Chondrocyte (in vitro differentiated cells): ENCODE measurements at places on chromosomes 2 and 18.

- no peak overlapping the region for H3K27ac ChIP-seq
- DNase-seq = no peak
- no peak overlapping the region for H3K4me3 ChIP-seq
- no peaks in the 10 kb centered on the region for H3K36me3 ChIP-seq
- no peaks in the 10 kb centered on the region for H3K4me1 ChIP-seq
Measured at GRCh38 chr2:222039821-222040220, 259.0 kb downstream of the PAX3 start.

DNA sequence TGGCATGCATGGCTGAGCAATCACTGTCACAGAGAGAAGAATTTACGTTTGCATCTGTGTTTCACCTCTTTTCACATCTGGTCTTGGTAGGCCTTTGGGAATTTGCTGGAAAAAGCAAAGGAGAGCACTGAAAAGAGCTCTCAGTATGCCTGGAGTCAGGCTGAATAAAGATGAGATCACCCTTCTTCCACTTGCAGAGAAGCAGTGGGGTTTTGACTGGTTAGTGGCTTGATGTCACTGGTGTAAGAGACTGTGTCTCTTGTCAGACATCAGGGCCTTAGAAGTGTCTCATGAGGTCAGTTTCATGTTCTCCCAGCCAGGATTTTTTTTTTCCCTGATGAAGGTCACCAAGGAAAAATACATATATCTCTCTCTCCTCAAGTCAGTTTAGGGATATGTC, 353.8 kb downstream of the INSIG2 start:
- H3K4me1 ChIP-seq = peaks cover 3% of the 10 kb centered on the region
- H3K36me3 ChIP-seq = no peaks in the 10 kb centered on the region
- no peak for DNase-seq
- H3K4me3 ChIP-seq = no peak overlapping the region

- peaks cover 2% of the 10 kb centered on the region for H3K27me3 ChIP-seq
- no peaks in the 10 kb centered on the region for H3K36me3 ChIP-seq
- no peak overlapping the region for H3K4me3 ChIP-seq
- peaks cover 8% of the 10 kb centered on the region for H3K4me1 ChIP-seq
- no peak overlapping the region for H3K27ac ChIP-seq
- no peak for DNase-seq
Measured at GRCh38 chr2:47339745-47340541, 63.0 kb upstream of the MSH2 start.

- H3K27me3 ChIP-seq = peaks cover 32% of the 10 kb centered on the region
- H3K27ac ChIP-seq = no peak overlapping the region
- peak overlapping the region; percentile 33 for H3K4me3 ChIP-seq
- H3K4me1 ChIP-seq = peaks cover 7% of the 10 kb centered on the region
Measured at GRCh38 chr2:232523682-232524597, 2.0 kb upstream of the CHRND start.

- H3K27ac ChIP-seq = no peak overlapping the region
- DNase-seq = no peak
- no peaks in the 10 kb centered on the region for H3K4me1 ChIP-seq
- H3K27me3 ChIP-seq = peaks cover 17% of the 10 kb centered on the region
Measured at GRCh38 chr2:55712477-55713060, 18.9 kb upstream of the PNPT1 start.

DNA sequence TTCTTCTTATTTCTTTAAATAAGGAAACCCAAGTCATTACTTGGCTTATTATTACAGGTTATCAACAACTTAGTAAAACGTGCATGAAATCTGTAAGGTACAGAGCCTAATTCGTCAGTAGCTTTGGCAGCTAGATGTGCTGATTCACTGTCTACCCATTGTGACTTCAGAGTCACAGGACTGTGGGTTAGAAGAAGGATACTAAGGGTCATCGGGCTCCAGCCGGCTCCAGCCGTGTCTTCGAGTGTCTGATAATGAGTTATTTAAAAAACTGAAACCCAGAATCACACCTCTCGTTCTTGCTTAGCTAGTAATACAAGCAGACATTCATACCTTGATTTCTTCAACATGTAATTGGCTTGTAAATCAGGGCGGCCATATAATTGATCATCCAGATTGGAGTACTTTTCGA, 170.5 kb downstream of the FMNL2 start:
- peaks cover 73% of the 10 kb centered on the region for H3K4me1 ChIP-seq
- no peak for DNase-seq
- peak overlapping the region; percentile 88 for H3K27ac ChIP-seq
- no peaks in the 10 kb centered on the region for H3K36me3 ChIP-seq

GRCh38 chr2:200705305-200706041, 106.2 kb upstream of the BZW1 start:
- peaks cover 5% of the 10 kb centered on the region for H3K27me3 ChIP-seq
- no peak for DNase-seq
- H3K27ac ChIP-seq = no peak overlapping the region

DNA sequence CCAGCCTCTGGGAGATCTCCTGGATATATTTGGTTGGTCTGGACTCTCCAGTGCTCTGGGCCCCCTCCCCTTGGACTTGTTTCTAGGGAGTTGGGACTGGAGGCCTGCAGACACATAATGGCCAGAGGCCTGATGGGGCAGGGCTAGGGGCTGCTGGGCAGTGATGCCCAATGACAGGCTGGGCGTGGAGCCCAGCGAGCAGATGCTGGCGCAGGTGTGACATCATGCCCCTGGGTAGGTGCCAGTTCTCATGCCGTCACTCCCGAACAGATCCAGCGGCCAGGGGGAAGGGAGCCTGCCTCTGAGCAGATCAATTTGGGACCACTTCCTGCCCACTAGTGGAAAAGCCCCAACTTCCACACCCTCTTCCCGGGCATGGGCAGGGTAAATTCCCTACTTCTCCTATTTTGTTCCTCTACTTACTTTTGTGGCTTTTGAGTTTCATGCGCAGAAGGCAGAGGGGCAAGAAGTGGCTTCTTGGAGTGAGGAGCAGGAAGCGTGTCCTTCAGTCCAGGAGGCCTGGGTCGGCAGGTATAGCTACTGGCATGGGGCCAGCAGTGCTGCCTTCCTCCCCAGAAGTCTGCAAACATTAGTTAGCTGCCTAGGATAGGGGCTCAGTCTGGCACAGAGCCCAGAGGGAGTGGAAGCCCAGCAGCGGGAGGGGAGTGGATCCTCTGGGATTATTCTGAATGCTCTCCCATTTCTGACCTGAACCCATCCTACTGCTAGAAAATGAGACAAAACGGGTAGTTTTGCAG, 6.1 kb downstream of the MPV17 start:
- no peak overlapping the region for H3K27ac ChIP-seq
- DNase-seq = no peak
- H3K4me3 ChIP-seq = no peak overlapping the region
- H3K36me3 ChIP-seq = peaks cover 2% of the 10 kb centered on the region
- no peaks in the 10 kb centered on the region for H3K27me3 ChIP-seq

DNA sequence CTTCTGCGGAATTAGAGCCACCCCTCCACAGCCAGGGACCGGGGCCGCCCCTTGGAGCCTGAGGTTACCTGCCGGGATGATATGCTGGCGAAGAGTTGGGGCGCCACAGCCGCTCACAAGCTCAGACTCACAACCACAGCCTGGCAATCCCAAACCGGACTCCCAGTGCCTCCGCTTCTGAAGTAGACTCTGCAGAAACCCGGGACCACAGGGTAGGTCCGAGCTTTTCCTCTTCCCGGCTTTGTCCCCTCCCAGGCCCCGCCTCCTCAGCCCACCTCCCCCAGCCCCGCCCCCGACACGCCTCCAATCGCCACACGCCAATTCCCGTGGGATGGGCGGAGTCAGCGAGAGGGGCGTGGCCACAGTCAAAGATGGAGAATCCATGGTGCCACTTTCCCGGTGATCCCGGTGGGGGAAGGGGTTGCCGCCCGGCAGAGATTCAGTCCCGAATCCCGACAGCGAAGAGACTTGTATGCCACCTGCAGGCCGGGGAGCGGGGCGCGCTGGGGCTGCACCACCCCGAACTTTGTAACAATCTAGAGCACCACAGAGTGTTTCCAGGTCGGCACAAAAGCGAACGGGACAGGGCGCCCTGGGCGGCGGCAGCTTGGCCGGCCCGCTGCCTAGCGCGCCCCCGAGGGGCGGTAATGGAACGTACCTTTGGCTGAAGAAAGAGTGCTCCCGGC, at the start of gene IDH1:
Gene IDH1 (minus strand): TSS at position 201 of the 686 bp plus-strand sequence. CDS start 3,520 bp downstream, outside the sequence.
- H3K27me3 ChIP-seq = no peaks in the 10 kb centered on the region
- H3K27ac ChIP-seq = peak within 1 kb of the TSS; percentile 95
- DNase-seq = peak; percentile 97
- H3K36me3 ChIP-seq = peaks cover 6% of the 10 kb centered on the region
- peaks cover 24% of the 10 kb centered on the region for H3K4me1 ChIP-seq

DNA sequence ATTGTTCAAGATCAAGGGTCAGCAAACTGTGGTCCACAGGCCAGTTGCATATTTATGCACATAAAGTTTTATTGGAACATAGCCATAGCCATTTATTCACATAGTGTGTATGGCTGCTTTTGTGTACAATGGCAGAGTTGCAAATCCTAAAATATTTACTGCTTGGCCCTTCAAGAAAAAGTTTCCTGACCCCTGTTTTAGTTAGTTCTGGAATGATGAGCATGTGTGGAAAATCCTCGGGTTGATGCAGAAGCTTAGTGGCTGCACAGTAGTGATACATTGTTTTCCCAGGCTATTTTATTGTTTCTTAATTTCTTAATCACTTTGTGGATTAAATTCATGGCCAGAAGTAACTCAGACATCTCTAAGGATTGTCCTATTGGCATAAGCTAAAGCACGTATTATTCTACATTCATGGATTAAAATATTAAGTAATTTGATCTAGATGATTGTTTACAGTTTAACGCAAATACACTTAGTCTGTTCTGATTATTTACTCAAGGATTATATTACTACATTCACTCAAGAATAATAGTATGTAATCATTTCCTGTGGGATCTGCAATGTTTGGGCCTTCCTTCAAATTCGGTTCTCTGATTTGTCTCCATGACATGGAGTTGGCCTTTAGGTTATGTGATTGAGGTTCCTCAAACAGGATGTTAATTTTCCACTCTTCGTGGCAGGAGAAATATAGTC, 165.5 kb downstream of the TMEM247 start:
- H3K36me3 ChIP-seq = peaks cover 20% of the 10 kb centered on the region
- peaks cover 41% of the 10 kb centered on the region for H3K4me1 ChIP-seq
- no peak overlapping the region for H3K4me3 ChIP-seq
- peak overlapping the region; percentile 98 for H3K27ac ChIP-seq

- H3K4me3 ChIP-seq = peak overlapping the region; percentile 95
- peaks cover 27% of the 10 kb centered on the region for H3K4me1 ChIP-seq
- H3K27ac ChIP-seq = peak overlapping the region; percentile 92
- H3K27me3 ChIP-seq = no peaks in the 10 kb centered on the region
- H3K36me3 ChIP-seq = peaks cover 3% of the 10 kb centered on the region
- DNase-seq = no peak
Measured at GRCh38 chr18:159037-159652, 788 bp downstream of the USP14 start.

- no peak overlapping the region for H3K4me3 ChIP-seq
- DNase-seq = no peak
- H3K36me3 ChIP-seq = no peaks in the 10 kb centered on the region
- no peaks in the 10 kb centered on the region for H3K4me1 ChIP-seq
- no peak overlapping the region for H3K27ac ChIP-seq
Measured at GRCh38 chr18:52190195-52190594, 149.8 kb upstream of the DCC start.

DNA sequence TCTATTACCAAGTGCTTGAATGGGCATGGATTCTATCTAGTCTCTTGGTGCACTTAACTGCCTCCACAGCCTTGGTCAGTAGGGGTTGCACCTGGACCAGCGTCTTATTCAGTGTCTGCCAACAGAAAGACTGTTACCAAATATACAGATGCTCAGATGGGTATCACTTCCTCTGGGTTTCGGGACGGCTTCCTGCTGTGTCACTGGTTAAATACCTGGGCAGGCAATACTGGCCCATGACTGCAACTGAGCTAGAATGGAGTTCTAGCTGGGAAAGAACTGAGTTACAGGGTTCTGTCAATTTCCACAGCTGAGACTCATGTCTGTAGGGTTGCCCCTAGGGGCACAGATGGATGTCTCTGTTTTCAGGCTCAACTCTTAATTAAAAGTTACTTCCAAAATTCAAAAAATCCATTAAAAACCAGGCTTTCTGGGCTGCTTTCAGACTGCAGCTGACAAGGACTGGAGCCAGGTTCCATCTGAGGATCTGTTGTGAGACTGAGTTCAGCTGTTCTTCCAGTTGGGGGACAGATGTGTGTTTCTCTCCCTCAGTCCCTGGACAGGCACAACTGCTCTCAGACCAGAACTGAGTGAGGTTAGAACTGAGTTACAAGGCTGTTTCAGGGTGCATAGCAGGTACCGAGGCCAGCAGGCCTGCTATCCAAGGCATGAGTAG, 789.6 kb upstream of the SLC8A1 start:
- peaks cover 9% of the 10 kb centered on the region for H3K27me3 ChIP-seq
- no peaks in the 10 kb centered on the region for H3K4me1 ChIP-seq
- no peak overlapping the region for H3K27ac ChIP-seq
- no peak for DNase-seq

DNA sequence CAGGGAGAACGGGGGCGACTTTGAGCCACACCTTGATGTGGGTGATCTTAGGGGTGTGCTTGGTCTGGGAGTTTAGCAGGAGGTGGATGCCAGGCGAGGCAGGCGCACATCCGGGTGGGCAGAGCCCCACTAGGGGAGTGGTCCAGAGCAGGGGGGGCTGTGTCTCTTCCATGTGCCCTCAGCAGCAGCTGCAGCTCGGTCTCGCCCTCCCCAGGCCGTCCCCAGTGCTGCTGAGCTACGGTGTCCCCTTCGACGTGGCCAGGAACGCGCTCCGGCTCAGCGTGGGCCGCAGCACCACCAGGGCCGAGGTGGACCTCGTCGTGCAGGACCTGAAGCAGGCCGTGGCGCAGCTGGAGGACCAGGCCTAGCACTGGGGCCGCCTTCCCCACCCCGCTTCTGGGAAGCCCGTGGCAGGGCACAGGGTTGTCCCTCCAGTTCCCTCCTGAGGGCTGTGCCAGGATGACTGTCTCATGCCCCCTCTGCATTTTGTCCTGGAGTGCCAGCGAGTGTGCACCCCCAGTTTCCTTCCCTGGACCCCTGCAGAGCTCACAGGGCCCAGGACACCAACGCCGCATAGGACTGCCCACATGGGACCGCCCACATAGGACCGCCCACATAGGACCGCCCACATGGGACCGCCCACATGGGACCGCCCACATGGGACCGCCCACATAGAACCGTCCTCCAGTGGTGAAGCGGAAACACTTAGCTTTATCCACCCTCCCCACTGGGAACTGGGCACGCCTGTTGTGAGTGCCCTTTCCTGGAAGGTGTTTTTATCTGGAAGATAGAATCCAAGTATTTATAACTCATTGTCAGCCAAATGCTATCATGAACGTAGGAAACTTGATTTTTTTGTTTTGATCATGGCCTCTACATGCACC, 1.9 kb upstream of the ESPNL start:
- no peak for DNase-seq
- H3K27ac ChIP-seq = no peak overlapping the region

DNA sequence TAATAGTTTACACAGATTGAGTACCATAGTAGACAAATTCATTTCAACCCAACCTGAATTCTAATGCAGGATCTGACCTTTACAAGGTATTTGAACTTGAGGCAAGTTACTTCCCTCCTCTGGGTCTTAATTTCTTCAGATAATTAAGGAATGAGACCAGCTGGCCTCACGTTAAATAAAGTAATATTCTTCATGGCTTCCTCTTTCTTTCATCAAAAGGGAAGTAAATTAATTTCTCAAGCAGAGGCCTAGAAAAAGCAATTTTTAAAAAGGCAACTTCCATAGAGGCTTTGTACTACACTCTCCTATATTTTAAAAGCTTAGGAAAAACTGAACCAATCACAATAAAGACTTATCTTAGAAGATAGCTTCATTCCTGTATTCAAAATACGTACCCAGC, 109.2 kb downstream of the EXOC6B start:
- no peak overlapping the region for H3K4me3 ChIP-seq
- H3K36me3 ChIP-seq = peaks cover 16% of the 10 kb centered on the region
- no peak for DNase-seq
- no peak overlapping the region for H3K27ac ChIP-seq
